Astrocyte of the hippocampus (primary cell): ENCODE measurements at places on chromosomes 4 and X.

DNA sequence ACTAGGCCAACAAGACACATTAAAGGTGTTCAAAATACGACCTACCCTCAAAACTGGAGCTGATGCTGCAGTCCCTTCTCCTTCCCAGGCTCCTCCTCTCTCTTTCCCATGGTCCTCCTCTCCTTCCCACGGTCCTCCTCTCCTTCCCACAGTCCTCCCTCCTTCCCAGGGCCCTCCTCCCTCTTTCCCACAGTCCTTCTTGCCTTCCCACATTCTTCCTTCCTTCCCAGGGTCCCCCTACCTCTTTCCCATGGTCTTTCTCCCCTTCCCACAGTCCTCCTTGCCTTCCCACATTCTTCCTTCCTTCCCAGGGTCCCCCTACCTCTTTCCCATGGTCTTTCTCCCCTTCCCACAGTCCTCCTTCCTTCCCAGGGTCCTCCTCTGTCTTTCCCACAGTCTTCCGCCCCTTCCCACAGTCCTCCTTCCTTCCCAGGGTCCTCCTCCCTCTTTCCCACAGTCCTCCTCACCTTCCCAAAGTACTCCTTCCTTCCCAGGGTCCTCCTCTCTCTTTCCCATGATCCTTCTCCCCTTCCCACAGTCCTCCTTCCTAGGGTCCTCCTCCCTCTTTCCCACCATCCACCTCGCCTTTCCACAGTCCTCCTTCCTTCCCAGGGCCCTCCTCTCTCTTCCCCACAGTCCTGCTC is 54.2 kb downstream of the SH3KBP1 start:
- no peak for DNase-seq

- no peak for DNase-seq
Observed at GRCh38 chr4:8379281-8379680, 61.2 kb downstream of the ACOX3 start.

- DNase-seq = peak; percentile 16
Observed at GRCh38 chrX:148913971-148914370, 413.6 kb downstream of the AFF2 start.

- no peak for DNase-seq
Observed at GRCh38 chrX:39426101-39426500, 624.8 kb downstream of the MID1IP1 start.
